ENCODE measurements at places on chromosomes 2 and 18.

- DNase-seq = no peak
Measured at GRCh38 chr2:59181347-59181746, 940.2 kb upstream of the FANCL start.

DNA sequence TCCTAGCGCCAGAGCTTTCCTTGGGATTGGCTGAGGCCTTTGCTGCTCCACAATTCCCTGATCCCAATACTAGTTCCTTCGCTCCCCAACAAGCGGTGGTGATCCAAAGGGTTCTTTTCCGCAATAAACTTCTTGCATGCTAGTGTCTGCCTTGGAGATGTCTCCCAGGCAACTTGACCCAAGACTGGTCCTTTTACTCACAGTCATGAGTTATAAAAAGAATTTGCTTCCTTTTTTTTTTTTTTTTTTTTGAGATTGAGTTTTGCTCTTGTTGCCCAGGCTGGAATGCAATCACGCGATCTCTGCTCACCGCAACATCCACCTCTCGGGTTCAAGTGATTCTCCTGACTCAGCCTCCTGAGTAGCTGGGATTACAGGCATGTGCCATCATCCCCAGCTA lies 89.8 kb upstream of the SP3 start:
- DNase-seq = peak; percentile 59

- DNase-seq = no peak
Measured at GRCh38 chr2:71858071-71858470, 289.6 kb downstream of the CYP26B1 start.

GRCh38 chr2:112272669-112273068 lies 2.7 kb upstream of the ZC3H6 start:
- no peak for DNase-seq

GRCh38 chr2:68231061-68231372 lies 21.3 kb downstream of the PPP3R1 start:
- DNase-seq = no peak

DNA sequence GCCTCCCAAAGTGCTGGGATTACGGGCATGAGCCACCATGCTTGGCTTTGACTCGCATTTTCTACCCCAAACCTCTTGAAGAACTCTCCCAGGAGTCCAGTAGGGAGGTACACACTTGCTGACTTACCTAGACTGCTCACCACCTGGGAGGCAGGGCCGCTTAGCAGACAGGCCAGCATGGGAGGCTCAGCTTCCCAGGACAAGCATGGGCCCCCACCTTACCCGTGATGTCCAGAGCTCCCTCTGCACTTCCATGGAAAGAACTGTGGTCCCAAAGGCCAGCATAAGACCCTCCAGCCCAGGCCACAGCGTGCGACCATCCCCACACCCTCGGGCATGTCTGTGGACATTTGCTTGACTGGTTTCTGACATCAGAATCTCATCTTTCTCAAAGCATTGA lies 36.8 kb downstream of the ST8SIA5 start:
- DNase-seq = no peak

DNA sequence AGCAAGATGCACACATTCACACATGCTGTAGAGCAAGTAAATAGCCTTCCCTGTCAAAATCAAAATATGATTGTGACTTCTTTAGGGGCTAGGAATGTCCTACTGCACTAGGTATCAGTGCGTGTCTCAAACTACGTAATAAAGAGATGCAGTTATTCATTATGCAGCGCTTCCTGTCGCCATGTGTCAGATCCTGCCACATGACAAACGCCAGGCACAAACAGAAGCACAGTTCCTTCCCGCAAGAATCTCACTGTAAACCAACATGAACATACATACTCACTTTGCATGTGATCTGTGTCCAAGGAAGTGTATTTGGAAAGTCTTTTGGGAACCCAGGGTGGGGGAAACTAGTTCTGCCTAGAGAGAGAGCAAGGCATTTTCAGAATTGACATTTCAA lies 599.9 kb downstream of the RNF144A start:
- DNase-seq = no peak

DNA sequence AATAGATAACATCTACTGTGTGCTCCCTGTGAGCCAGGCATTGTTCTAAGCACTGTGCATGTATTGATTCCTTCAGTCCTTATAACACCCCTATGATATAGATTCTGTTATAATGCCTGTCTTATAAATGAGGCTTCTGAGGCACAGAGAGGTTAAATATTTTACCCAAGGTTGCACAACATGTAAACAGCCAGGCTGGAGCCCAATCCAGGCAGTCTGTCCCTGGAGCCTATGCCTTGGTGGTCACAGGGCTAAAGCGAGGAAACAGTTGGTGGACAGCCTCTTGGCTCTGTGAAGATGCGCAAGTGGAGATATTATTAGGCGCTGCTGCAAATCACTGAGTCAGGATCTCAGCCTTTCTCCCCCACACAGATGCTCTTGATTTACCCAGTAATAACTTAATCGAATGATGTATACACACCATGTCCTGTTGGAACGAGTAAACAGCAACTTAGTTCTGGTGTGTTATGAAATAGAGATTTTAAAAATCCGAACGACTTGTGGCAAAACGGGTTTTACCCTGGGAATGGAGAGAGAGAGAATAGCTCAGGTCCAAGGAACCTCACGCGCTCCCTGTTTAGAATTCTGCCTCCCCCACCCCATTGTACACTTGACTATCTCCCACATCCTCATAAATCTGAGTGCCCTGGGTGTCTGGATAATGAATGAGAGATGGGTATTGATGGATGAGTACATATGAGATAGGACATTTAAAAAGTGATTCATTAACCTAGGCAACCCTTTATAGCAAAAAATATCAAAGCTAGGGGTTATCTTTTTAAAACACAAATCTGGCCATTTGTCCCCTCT lies 231.9 kb downstream of the BCL2 start:
- DNase-seq = no peak

DNA sequence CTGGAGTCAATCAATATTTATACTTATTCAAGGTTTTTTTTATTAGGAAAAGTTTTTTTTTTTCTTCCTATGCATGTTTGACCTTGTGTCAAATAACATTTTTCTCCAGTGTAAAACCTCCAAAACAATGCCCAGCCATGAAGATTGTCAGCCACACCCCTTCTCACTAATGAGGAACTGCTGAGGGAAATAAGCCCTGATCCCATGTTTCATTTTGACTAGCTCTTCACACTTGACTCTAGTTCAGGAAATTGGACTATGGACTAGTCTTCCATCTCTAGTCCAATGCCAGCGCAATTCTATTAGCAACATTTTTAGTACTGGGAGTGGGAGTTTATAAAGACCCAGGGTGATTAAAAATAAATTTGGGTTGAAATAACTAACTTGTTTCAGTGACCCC lies 275.6 kb upstream of the CXCR4 start:
- peak; percentile 21 for DNase-seq

GRCh38 chr2:19714926-19715325 lies 186.9 kb downstream of the TTC32 start:
- DNase-seq = no peak

Data from inflammatory macrophage treated with lipopolysaccharide for 1 hour (primary cell).